ENCODE measurements at places on chromosomes 4 and X.

DNA sequence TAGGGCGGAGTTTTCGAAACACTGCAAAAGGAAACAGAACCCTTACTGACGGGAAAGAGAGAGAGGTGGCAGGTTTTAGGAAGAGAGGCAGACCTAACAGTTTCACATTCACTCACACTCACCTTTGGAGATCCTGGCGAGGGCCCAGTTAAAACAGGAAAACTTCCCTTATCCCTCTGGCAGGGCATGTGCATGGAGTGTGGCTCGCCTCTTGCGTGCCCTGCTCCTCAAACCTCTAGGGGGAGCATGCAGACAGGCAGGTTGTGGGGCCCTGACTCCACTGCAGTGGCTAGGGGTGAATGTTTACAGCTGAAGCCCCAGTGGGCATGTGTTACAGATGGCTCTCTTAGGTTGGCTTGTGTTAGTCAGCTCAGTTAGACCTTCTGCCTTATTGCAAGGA is 451.5 kb downstream of the UBE2NL start:
- DNase-seq: no peak

- no peak for DNase-seq
Measured at GRCh38 chr4:24126776-24127175, 236.9 kb upstream of the PPARGC1A start.

DNA sequence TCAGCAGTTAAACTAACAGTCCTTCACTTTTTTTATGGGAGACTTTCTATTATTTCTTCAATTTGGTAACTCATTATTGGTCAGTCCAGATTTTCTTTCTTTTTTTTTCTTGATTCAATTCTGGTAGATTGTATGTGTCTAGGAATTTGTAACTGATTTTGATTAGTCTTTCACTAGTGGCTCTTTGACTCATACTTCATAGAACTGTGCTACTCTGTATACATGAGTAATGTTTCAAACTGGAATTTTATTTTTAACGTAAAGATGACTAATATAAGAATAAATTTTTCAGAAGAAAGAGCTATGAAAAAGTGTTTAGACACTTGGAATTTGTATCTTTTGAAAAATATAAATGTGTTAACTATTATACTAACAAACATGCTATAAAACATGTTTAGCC is 813.0 kb downstream of the TRAM1L1 start:
- no peak for DNase-seq

DNA sequence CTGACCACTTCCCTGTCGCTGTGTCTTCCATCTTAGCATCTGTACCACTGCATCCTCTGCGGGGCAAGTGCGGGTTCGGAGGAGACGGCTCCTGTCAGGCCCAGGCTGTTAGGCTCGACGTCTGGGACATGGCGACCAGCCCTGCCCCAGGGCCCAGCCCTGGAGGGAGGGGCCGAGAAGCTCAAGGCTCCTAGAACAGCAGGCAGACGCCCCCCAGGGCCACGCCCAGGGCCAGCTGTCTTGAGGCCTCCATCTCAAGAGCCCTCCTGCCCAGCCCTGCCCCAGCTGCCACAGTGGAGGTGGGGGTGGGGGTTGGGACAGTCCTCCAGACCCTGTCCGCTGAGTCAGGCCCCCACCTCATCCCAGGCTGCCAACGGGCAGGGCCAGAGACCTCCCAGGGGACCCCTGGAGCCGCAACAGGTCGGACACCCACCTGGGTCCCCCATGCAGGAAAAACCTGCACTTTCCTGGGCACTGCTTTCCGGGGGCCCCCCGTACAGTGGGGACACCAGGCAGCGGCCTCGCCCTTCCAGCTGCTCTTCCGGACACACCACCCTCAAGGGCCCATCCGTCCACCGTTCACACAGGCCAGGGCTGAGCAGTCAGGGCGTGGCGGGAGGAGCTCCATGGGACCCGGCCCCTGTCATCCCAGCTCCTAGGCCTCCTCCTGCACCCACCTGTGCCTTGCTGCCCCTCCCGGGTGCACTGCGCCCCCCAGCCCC is 83.1 kb downstream of the FAM53A start:
- DNase-seq: peak; percentile 34

GRCh38 chr4:89829470-89830138 is 7.4 kb downstream of the SNCA start:
- DNase-seq: no peak

- no peak for DNase-seq
Measured at GRCh38 chr4:136078976-136079375, 1453.3 kb downstream of the PCDH18 start.

DNA sequence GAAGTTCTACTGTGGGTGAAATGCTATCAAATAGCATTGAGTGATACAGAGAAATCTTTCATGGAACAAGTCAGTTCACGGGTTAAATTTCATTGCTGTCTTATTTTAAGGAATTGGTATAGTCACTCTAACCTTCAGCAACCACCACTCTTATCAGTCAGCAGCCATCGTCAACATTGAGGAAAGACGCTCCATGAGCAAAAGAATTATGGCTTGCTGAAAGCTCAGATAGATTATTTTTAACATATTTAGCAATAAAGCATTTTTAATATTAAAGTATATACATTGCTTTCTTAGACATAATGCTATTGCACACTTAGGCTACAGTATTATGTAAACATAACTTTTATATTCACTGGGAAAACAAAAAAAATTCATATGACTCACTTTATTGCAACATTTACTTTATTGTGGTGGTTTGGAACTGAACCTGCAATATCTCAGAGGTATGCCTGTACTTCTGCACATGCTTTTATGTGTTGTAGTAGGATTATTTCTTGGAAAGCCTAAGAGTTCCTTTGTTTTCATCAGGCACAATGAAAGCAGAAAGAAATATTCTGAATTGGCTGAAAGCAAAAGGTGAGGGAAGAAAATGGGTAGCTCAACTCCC is 586.7 kb downstream of the GBA3 start:
- DNase-seq: no peak

DNA sequence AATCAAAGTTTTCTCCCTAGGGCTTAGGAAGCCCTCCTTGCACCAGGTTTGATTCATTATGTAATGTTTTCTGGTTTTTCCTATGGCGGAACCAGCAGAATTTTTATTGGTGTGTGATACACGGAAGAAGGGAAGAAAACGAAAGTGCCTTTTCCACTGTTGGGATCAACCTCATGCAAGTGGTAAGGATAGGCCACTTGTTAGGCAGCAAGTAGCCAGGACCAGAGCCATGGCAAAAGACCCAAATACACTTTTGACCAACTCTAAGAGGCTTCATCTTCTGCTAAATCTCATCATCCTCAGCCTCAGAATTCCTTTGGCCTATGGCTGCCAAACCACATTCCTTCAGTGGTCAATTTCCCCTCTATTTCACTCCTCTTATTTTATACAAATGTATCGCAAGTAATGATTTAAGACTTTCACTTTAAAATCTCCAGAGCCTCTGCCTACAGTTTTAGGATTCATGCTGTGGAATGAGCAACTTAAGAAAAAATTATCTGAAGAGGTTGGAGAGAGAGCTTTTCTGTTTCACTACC is 21.2 kb downstream of the PPAT start:
- DNase-seq: no peak

Measured in left hindlimb (tissue), 1 donor.